ENCODE measurements at places on chromosomes 7 and 10.

GRCh38 chr10:125056161-125057132 is 103.9 kb downstream of the CTBP2 start:
- no peak for DNase-seq

GRCh38 chr10:32059472-32059871 is 3.2 kb upstream of the KIF5B start:
- DNase-seq, result peak; percentile 70

GRCh38 chr10:114715171-114715670 is 57.1 kb upstream of the ABLIM1 start:
- DNase-seq, result no peak

DNA sequence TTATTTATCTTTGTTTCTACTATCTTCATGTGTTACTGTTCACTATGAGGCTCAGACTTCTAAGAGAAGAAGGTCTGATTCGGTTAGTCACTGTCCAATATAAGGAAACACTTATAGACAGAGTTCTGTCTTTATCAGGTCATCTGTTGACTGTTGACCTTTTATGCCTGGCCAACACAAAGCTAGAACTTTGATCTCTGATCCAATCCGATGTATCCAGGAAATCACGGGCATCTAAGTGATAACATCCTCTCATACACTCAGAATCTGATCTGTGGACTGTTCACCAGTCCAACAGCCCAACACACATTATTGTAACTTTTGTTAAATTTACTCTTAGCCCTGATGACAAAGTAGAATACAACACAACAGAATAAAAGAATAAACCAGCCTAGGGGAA is 114.6 kb downstream of the SRI start:
- no peak for DNase-seq

DNA sequence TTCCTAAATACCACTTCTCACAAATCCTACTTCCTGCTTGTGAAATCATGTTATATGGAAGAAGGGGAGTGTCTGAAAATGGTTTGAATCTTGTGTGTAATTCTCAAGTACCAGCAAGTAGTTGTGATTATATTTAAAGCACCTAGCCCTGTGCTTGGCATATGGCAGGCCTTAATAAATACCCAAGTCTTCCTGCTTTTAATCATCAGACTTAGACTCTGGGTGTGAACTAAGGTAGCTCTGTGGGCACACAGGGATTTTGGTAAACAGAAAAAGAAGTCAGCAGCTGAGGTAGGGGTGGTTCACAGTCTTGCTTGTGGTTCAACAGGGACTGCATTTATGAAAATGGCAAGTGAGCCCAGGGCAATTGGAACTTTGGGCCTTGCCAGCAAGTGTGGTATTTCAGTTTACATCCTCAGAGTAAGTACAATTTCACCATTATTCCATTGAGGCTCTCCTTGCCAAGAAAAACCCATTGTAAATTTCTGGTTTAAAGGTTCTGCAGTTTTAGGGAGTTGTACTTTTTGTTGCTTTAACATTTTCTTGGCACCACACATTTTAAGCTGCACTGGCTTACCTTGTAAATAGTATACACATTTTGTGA is 215.5 kb downstream of the AUTS2 start:
- DNase-seq, result no peak

All from large intestine (tissue), 12 donors.